ENCODE measurements at places on chromosomes 5 and 9.

DNA sequence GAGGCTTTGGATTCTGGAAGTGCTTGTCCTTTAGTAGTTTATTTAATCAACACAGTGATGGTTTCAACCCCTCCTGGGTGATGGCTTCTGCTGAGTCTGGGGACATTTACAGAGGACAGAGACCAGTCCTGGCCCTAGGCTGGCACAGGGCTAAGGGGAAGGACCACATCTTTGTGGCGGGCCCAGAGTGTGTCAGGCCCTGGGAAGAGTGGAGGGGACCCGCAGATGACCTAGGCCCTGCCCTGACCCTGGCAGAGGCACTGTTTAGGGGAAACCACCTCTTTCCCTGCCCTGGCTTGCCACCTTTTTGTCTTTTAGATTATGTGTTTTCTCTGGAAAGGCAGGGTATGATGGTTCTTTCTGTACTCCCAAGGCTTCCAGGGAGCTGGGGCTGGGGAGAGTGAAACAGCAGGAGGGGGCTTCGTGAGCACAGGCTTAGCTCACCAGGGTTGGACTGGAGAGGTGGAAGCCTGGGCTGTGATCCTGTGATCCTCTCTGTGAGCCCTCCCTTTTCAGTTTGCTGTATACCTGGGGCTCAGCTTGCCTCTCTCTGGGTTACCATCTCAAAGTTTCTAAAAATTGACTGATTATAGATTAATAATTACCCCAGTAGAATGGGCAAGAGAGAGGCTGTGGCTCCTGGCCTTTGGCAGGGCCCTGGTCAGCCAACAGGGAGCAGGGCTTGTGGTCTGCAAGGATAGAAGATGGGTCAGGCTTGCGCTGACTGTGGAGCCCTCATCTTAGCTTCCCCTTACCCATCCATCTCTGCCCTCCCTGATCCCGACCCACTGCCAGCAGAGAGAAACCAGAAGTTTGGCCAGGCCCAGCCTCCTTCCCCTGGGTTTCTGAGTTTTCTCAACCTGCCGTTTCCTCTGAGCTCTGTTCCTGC is 1.7 kb upstream of the SYNPO start:
- no peak for DNase-seq

DNA sequence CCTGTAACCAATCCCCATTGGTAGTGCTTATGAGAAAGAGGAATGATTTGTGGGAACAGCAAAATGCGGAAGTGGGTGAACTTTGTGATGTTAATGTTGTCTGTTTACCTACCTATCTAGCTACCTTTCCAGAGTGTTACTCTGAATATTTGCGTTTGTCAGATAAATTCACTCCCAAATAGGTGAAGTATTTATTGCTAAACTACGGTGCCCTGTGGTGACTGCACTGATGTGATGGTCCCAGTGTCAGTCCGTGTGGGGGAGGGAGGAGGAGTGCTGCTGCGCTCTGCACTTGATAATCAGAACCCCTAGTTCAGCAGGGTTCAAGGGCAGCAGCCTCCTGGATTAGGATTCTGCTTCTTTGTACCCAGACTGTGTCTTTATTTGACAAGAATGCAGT is 55.3 kb downstream of the TJP2 start:
- no peak for DNase-seq

GRCh38 chr5:19044931-19045695 is 942.9 kb downstream of the CDH18 start:
- no peak for DNase-seq

GRCh38 chr5:172113036-172113435 is 75.0 kb downstream of the STK10 start:
- no peak for DNase-seq

DNA sequence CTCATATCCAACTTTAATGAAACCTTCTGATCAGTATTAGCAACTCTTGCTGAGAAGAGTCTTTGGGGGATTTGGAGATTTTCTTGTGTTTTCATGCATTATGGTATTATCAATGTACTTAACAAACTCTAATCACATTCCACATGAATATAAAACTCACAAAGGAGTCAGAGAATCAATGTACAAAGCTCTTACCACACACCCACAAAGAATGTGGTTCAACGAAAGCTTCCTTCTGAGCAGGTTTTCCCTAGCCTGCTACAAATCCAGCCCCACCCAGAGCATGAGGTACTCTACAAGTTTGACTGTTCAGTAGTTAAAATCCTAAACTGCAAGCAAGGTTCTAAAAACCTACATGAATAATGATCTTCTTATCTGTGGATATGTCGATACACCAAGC is 210.1 kb downstream of the TARS1 start:
- no peak for DNase-seq

- DNase-seq = no peak
Observed at GRCh38 chr5:116459301-116459700, 115.3 kb downstream of the SEMA6A start.

DNA sequence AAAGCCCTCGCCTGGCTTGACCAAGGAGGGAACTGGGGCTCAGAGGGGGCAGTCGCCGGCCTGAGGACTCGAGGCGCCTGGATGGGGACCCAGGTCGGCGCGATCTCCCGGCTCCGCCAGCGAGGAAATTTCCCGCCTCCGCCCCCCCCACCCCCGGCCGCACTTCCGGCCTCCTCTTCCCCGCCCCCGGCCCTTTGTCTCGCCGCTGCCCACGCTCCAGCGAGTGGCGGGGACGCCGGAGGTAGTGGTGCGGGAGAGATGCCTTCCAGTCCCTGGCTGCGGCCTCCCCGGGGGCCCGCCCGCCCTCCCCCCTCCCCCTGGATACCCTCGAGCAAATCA is 448 bp upstream of the GPRIN1 start:
- no peak for DNase-seq

DNA sequence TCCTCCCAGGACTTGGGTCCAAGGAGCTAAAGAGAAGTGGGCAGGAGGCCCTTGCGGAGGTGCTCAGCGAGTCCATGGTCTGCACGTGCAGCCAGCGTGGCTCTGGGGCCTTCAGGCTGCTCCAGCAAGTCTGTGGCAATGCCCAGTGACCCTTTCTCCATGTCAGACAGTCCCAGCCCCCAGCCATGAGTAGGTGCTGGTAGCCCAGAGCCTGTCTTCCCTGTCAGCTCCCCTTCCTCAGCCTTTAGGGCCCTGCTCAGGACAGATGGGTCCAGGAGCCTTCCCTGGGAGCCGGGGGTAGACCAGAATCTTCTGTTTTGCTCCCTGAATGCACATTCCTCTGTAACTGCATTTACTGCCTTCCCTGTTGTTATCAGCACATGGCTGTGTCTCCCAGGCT is 147.2 kb upstream of the IRX2 start:
- no peak for DNase-seq

GRCh38 chr5:100779669-100780375 is 123.3 kb downstream of the ST8SIA4 start:
- DNase-seq = no peak

DNA sequence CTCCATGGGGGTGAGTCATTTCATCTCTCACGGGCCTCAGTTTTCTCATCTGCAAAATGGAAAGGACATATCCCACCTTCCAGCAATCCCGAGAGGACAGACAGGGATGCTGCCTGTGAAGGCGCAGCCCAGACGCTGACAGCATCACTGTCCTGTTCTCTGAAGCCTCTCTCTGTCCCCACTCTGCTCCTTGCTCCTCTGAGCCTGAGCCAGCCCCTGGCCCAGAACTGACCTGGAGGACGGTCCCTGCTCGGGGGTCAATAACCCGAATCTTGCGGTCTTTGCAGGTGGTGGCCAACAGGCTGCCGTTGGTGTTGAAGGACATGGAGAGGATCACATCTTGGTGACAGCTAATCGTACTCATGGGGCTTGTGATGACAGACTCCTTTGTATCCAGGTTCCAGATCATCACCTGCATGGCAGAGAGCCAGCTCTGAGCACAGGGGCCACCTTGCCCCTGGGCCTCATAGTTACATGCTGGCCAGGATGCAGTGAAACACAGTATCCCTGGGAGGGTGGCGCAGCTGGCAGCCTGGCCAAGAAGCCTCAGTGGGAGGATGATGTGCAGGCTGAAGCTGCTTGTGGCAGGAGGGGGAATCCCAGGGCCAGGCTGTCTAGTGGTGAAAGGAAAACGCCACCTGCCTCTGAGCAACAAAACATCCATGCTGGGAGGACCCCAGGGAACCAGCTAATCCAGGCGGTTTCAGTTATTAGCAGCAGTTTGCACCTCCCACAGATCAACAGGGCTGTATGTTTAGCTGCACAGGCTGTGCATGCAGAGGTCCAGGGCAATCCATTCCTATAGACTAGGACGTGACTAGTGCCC is 14.0 kb upstream of the TRIM14 start:
- no peak for DNase-seq

DNA sequence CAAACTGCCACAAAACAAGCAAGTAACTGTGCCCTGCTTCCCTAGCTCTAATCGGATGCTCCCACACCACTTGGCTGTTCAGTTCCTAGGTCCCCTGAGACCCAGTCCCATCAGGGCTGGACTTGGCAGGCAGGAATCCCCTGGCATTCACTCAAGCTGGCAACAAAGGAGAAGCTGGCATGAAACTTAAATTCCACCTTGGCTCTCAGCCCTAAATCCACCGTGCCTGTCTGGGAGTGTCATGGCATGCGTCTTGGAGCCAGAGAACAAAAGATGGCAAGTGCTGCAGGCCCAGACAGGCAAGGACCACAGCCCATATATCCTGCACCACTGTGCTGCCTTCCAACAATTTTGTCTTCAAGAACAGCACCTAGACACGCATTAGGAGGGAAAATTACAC is 38.2 kb downstream of the ETF1 start:
- no peak for DNase-seq

GRCh38 chr9:23412458-23412857 is 413.6 kb downstream of the ELAVL2 start:
- no peak for DNase-seq

- no peak for DNase-seq
Observed at GRCh38 chr5:100768221-100768620, 134.9 kb downstream of the ST8SIA4 start.

- no peak for DNase-seq
Observed at GRCh38 chr5:141809380-141810096, 68.7 kb downstream of the PCDH1 start.

DNA sequence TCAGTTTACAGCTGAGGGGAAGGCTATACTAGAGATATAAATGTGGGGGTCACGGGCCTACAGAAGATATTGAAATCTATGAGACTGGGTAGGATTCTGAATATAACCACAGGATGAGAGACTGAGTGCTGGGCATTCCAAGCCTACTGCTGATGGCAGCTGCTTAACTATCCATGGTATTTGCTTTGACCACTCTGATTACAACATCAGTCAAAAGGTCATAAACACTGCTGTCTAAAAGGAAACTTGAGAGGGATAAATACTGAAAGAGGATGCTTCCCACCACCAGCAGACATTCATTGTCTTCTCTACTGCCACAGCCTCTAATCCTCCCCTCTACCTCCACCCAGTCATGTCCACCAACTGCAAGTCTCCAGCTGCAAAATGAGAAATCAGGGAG is 3.8 kb downstream of the ZNF622 start:
- DNase-seq = peak; percentile 87

DNA sequence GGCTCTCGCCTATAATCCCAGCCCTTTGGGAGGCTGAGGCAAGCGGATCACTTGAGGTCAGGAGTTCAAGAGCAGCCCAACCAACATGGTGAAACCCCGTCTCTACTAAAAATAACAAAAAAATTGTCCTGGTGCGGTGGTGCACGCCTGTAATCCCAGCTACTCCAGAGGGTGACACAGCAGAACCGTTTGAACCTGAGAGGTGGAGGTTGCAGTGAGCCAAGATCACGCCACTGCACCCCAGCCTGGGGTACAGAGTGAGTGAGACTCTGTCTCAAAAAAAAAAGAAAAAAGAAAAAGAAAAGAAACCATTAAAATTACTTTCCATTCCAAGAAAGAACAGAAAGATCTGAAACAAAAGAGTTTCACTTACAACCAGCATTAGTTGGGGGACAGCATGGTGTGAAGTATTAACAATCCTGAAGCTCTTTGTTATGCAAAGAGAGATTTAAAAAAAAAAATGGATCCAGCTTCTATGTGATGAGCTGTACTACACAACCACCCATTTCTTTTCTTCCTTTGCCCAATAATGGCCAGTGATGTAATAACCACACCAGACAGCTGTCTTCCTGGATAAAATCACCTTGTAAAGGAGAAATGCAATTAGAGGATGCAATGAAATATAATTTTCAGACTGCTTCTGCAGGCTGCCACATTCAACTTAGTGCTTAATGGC is 76.9 kb downstream of the MED27 start:
- DNase-seq = no peak

GRCh38 chr9:93589688-93590087 is 13.3 kb downstream of the PHF2 start:
- no peak for DNase-seq

- DNase-seq = no peak
Observed at GRCh38 chr5:172453206-172453985, 929 bp downstream of the SH3PXD2B start.

DNA sequence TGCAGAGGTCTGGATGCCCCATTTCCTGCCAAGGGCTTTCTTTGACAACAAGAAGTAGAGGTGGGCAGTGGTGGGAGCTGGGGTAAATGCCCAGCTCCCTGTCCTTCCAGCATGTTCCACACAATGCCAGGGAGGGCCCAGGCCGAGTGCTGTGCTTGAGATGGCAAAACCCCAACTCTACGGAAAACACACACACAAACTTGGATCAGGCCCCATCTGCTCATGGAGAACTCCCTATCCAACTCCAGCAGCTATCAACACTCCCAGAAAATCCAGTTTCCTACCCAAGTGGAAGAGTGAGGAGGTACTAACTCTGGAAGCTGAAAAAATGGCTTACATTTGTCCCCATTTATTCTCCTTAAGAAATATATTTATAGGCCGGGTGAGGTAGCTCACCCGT is 61.1 kb upstream of the FUBP3 start:
- no peak for DNase-seq

- no peak for DNase-seq
Observed at GRCh38 chr5:108303611-108304010, 78.3 kb downstream of the FBXL17 start.

- DNase-seq = no peak
Observed at GRCh38 chr9:132350861-132351315, 3.9 kb downstream of the SETX start.

DNA sequence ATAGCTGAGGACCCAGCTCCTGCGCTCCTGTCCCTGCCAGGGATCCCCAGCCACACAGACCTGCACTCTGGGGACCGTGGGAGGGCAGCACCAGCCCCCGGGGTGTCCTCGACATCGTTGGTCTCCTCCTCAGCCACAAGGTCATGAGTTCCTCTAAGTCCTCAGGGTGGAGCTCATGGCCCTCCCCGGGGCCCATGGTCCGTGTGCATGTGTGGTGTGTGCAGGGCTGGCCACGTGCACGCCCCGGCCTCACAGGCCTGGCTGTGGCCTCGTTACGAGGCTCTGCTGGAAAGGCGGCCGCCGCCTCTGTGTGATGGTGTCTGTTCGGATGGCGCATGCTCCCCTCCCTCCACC is 16.1 kb upstream of the AJM1 start:
- no peak for DNase-seq

DNA sequence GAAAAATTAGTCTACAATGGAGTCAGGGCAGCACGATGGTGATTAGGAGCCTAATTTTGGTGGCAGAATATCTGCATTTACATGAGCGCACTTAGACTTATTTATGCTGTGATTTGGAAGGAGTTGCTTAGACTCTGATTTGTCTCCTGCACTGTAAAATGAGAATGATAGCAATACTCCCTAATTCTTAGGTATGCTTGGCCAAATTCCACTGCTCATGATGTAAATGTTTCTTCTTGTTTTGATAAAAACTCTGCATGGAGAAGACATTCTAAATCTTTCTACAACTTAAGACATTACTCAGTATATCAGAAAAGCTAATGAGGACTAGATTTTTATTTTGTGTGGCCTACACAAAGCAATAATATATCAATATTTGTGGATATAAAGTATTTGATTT is 205.4 kb downstream of the CDH18 start:
- DNase-seq = no peak

- no peak for DNase-seq
Observed at GRCh38 chr5:107274571-107274970, 396.2 kb downstream of the EFNA5 start.

- DNase-seq = no peak
Observed at GRCh38 chr5:92371889-92372235, 988.7 kb upstream of the ARRDC3 start.
